Naive thymus-derived CD8-positive, alpha-beta T cell (primary cell): ENCODE measurements at places on chromosomes 11 and 22. TPM values are rescaled to one million over a fixed set of nuclear protein-coding genes. Genes with fewer than 3 reads are reported as not detected.
A peak's percentile ranks its signal among the peaks of the same experiment; 100 is the strongest.

DNA sequence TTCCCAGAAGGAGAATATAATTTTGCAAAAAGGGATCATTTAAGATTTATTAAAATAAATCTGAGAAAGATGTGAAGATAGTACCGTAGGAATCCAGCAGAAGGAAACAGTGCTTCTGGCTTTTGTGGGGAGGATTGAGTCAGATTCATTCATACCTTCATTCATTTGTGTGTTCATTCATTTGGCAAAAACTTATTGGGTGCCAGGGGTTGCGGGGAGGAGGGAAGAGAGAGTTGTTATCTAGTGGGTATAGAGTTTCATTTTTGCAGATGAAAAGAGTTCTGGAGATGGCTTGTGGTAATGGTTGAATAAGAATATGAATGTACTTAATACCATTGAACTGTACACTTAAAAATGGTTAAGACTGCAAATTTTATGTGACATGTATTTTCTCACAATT lies 31.1 kb downstream of the BMAL1 start:
- H3K4me1 ChIP-seq = peaks cover 34% of the 10 kb centered on the region
- no peak overlapping the region for H3K27ac ChIP-seq
- H3K36me3 ChIP-seq = peaks cover 13% of the 10 kb centered on the region
- H3K4me3 ChIP-seq = no peak overlapping the region

- no peak overlapping the region for H3K4me3 ChIP-seq
- no peak overlapping the region for H3K27ac ChIP-seq
- no peaks in the 10 kb centered on the region for H3K4me1 ChIP-seq
- DNase-seq = no peak
- no peaks in the 10 kb centered on the region for H3K36me3 ChIP-seq
Measured at GRCh38 chr22:41989246-41989645, 9.3 kb upstream of the WBP2NL start.

DNA sequence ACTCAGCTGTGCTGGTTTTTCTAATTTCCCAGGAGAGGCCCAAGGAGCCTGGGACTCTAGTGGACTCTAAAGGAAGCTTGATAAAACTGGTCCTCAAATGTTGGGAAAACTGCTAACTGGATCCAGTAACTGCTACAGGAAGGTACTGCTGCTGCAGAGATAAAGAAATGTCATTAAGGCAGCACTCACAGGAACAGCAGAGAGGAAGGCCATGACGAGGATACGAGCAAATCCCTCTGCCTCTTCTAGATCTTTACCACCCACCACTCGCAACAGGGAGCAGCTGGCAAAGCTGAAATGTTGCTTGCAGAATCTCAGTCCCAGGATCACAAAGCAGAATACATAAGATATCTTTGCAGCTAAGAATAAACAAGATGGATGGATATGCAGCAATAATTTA lies 23.5 kb downstream of the TTC28 start:
- DNase-seq = no peak
- peaks cover 44% of the 10 kb centered on the region for H3K27me3 ChIP-seq
- H3K27ac ChIP-seq = no peak overlapping the region
- H3K36me3 ChIP-seq = no peaks in the 10 kb centered on the region

OR5AK2 gene
- not detected for polyA plus RNA-seq

DNA sequence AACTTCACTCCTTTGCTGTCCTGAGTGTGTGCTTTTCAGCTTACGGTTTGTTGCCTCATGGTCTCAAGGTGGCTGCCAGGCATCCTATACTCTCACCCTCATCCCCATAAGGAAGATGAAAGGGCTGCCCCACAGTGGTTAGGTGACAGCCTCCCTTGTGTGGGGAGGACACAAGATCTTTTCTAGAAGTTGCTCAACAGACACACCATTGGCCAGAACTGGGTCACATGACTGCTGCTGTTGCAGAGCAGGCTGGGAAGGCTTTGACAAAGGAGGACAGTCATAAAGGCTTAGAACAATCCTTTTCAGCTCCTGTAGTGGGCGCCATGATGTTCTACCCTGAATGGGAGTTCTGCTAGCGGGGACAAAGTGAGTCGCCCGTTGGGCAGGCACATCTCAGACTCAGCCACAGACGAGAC lies 69.7 kb upstream of the RASD2 start:
- H3K4me1 ChIP-seq = peaks cover 7% of the 10 kb centered on the region
- H3K27me3 ChIP-seq = no peaks in the 10 kb centered on the region
- no peak for DNase-seq
- no peak overlapping the region for H3K4me3 ChIP-seq
- no peaks in the 10 kb centered on the region for H3K36me3 ChIP-seq
- H3K27ac ChIP-seq = no peak overlapping the region

DNA sequence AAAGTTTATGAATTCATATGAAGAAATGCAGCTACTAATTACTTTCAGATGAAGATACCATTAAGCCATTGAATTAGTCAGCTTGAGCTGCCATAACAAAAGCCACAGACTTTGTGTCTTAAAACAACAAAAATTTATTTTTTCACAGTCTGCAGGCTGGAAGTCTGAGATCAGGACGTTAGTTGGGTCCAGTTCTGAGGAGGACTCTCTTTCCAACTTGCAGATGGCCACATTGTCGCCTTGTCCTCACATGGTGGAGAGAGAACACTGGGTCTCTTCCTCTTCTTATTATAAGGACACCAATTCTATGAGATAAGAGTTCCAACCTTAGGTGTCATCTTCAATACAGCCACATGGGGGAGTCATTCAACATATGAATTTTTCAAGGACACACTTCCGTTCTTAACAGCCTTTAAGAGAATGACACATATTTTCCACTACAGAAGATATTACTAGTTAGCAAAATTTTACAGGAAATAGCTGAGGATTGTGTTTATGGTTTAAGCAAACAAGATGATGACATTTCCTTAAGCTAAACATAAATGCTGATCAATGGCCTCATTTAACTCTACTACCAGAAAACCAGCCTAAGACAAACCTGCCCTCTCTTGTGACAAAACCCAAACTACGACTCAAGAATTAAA lies 56.0 kb downstream of the DCUN1D5 start:
- H3K4me3 ChIP-seq = no peak overlapping the region
- DNase-seq = peak; percentile 36
- no peaks in the 10 kb centered on the region for H3K27me3 ChIP-seq
- peaks cover 6% of the 10 kb centered on the region for H3K4me1 ChIP-seq
- H3K27ac ChIP-seq = no peak overlapping the region
- no peaks in the 10 kb centered on the region for H3K36me3 ChIP-seq

- peaks cover 5% of the 10 kb centered on the region for H3K27me3 ChIP-seq
- H3K4me1 ChIP-seq = no peaks in the 10 kb centered on the region
- no peak overlapping the region for H3K27ac ChIP-seq
- no peaks in the 10 kb centered on the region for H3K36me3 ChIP-seq
Measured at GRCh38 chr22:48368975-48369525, 1458.6 kb downstream of the BRD1 start.

GRCh38 chr11:1889224-1889930 lies 2.3 kb downstream of the PRR33 start:
- peak overlapping the region; percentile 92 for H3K27ac ChIP-seq
- peak overlapping the region; percentile 86 for H3K4me3 ChIP-seq
- peak; percentile 73 for DNase-seq
- peaks cover 8% of the 10 kb centered on the region for H3K36me3 ChIP-seq
